ENCODE measurements at places on chromosomes 7 and 10. TPM values are rescaled to one million over a fixed set of nuclear protein-coding genes. Genes with fewer than 3 reads are reported as not detected.

- H3K4me3 ChIP-seq = no peak overlapping the region
- H3K27ac ChIP-seq = no peak overlapping the region
- H3K4me1 ChIP-seq = peaks cover 39% of the 10 kb centered on the region
- DNase-seq = no peak
Measured at GRCh38 chr7:116439841-116440549, 59.5 kb upstream of the CAV2 start.

The DUS4L gene
- 6.5 TPM for polyA plus RNA-seq

DNA sequence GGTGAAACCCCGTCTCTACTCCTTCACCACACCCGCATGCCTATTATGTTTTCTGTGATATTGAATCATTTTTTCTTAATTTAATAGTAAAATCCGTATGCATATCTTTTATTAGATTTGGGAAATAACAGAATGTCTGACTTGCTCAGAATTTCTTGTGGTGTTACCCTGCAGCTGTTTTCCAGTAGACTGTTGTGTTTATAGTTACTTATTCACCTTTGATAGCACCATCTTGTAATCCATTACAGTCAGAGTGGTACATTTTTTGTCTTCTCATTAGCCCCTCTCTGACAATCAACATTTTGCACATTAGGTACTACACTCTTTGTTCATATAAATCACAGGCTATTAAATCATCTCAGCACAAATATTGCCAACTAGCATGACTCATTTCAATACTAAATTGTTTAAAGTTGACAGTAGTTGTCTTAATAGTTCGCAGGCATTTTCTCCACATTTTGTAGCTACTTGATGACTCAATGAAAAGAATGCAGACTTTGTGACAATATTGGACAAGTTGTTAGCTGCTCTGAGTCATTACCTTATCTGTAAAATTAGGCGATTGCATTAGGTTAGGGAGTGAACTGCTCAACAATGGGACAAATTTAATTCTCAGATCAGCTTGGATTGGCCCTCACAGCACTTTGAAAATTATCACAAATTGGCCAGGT, 17.8 kb upstream of the SLC16A12 start:
- peaks cover 22% of the 10 kb centered on the region for H3K4me1 ChIP-seq
- no peak overlapping the region for H3K4me3 ChIP-seq
- peak; percentile 82 for DNase-seq
- no peaks in the 10 kb centered on the region for H3K36me3 ChIP-seq

The MICU1 gene
- polyA plus RNA-seq = 19.4 TPM

GRCh38 chr10:75592791-75593643, 161.6 kb downstream of the LRMDA start:
- DNase-seq = no peak
- H3K36me3 ChIP-seq = no peaks in the 10 kb centered on the region
- peaks cover 4% of the 10 kb centered on the region for H3K27me3 ChIP-seq
- H3K4me3 ChIP-seq = no peak overlapping the region

DNA sequence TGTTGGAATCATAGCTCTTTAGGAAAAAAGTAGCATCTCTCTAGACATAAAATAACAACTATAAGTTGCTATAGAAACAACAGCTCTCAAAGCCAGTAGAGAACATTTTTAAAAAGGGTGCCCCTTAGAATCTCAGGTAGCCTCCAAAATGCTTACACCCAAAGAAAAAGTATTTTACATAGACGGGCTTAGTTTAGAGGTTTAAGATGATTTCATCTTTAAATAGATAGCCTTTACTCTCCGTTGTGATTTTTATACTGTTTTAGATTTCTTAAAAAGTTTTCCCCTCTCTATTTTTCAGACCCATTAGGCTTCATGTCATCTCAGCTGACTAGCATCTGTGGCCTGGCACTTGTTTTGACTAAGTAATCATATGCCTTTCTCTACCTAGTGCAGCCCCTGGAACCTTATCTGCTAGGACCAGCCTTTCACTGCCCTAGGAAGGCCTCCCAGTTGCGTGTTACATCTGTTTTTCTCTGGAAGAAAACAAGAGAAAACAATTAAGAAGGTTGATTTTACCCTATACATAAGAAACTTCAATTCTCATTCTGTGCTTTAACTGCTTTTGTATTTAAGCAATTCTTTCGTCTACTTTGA, 6.9 kb upstream of the BPGM start:
- H3K36me3 ChIP-seq = no peaks in the 10 kb centered on the region
- H3K27me3 ChIP-seq = no peaks in the 10 kb centered on the region
- peaks cover 10% of the 10 kb centered on the region for H3K4me1 ChIP-seq
- no peak overlapping the region for H3K27ac ChIP-seq
- no peak for DNase-seq

DNA sequence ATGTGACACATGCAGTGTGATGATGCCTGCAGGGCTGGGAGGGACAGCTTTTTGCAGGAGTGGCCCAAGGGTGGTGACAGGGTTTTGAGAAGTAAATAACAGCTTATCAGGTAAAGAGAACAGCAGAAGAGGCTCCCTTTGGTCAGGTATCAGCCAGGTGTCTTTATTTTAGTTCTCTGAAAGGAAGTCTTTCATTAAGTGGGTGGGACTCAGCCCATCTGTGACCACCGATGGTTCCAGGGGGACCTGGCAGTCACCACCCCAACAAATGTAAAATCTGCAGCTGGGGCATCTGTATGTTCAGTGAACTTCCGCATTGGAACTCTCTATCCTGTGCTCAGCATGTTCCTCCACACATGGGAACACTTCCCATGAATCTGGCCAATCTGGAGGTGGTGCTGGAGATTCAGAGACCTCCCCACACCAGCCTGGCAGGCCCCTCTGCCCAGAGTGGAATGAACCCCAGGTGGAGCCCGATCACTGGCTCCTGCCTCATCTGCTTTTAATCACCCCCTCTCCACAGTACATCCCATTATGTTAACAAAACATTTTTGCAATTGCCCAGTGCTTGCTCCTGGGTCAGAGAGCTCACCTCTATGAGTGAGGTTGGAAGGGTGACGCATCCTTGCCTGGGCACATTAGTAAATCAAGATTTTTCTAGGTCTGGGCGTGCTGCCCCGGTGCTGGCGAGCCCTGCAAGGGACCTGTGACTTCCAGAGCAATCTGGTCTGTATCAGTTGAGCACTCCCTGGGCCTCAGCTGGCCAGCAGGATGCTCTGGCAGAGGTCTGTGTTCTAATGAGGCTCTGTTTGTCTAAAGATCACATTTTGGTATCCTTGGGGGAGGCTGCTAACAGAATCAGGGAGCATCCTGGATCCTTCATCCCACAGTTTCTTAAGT, 140.4 kb upstream of the GDF10 start:
- no peaks in the 10 kb centered on the region for H3K27me3 ChIP-seq
- H3K4me1 ChIP-seq = peaks cover 5% of the 10 kb centered on the region
- no peak overlapping the region for H3K27ac ChIP-seq
- no peak for DNase-seq

GRCh38 chr10:35781643-35782035, 139.5 kb upstream of the FZD8 start:
- H3K27ac ChIP-seq = no peak overlapping the region
- no peak overlapping the region for H3K4me3 ChIP-seq
- peaks cover 10% of the 10 kb centered on the region for H3K4me1 ChIP-seq

The PYROXD2 gene
- 4.0 TPM for polyA plus RNA-seq

- peak overlapping the region; percentile 75 for H3K27ac ChIP-seq
- H3K36me3 ChIP-seq = no peaks in the 10 kb centered on the region
- H3K4me1 ChIP-seq = peaks cover 31% of the 10 kb centered on the region
- no peaks in the 10 kb centered on the region for H3K27me3 ChIP-seq
Measured at GRCh38 chr10:136465-136762, 1.2 kb downstream of the ZMYND11 start.

GRCh38 chr7:99004781-99005500, 126.6 kb downstream of the TRRAP start:
- no peaks in the 10 kb centered on the region for H3K4me1 ChIP-seq
- no peak overlapping the region for H3K27ac ChIP-seq
- no peak overlapping the region for H3K4me3 ChIP-seq
- DNase-seq = no peak
- H3K36me3 ChIP-seq = peaks cover 28% of the 10 kb centered on the region

DNA sequence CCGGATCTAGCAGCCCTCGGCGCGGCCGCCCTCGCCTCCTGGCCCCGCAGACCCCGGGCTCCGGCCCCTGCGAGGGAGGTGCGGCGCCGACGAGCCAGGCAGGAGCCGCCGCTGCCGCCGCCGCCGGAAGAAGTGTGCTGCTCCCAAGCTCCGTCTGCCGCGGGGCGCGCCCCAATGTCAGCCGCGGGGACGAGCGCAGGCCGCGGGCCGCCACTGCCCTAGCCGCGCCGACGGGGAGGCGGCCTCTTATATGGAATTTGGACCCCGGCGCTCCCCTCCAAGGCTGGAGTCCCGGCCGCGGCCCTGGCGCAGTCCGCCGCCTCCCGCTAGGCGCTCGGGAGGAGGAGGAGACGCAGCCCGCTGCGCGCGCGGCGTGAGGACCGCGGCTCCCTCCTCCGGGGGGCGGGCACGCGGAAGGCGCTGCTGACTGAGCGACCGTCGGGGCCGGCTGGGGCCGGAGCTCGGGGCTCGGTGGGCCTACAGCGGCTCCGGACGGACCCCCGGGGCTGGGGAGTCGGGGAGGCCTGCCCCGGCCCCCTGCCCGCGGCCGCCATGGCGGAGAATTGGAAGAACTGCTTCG, at the start of gene TRIM8:
Gene TRIM8, plus strand, starts transcription at position 414 of the 580 bp plus-strand sequence. Its CDS starts 139 bp downstream, at position 553.
- peak within 1 kb of the TSS; percentile 91 for H3K27ac ChIP-seq
- DNase-seq = no peak
- H3K4me1 ChIP-seq = peaks cover 38% of the 10 kb centered on the region
- no peaks in the 10 kb centered on the region for H3K27me3 ChIP-seq

The CCDC146 gene
- 5.2 TPM for polyA plus RNA-seq

- no peak overlapping the region for H3K4me3 ChIP-seq
- no peak for DNase-seq
- peak overlapping the region; percentile 7 for H3K27ac ChIP-seq
- H3K36me3 ChIP-seq = no peaks in the 10 kb centered on the region
- peaks cover 15% of the 10 kb centered on the region for H3K4me1 ChIP-seq
Measured at GRCh38 chr10:79454259-79454658, 8.8 kb upstream of the ZCCHC24 start.

GRCh38 chr10:79437111-79437814, 8.2 kb downstream of the ZCCHC24 start:
- peaks cover 19% of the 10 kb centered on the region for H3K4me1 ChIP-seq
- H3K36me3 ChIP-seq = no peaks in the 10 kb centered on the region
- H3K27me3 ChIP-seq = peaks cover 9% of the 10 kb centered on the region
- no peak overlapping the region for H3K4me3 ChIP-seq

The HECW1 gene
- not detected for polyA plus RNA-seq

The HABP2 gene
- not detected for polyA plus RNA-seq

The CYP3A4 gene
- polyA plus RNA-seq = not detected

DNA sequence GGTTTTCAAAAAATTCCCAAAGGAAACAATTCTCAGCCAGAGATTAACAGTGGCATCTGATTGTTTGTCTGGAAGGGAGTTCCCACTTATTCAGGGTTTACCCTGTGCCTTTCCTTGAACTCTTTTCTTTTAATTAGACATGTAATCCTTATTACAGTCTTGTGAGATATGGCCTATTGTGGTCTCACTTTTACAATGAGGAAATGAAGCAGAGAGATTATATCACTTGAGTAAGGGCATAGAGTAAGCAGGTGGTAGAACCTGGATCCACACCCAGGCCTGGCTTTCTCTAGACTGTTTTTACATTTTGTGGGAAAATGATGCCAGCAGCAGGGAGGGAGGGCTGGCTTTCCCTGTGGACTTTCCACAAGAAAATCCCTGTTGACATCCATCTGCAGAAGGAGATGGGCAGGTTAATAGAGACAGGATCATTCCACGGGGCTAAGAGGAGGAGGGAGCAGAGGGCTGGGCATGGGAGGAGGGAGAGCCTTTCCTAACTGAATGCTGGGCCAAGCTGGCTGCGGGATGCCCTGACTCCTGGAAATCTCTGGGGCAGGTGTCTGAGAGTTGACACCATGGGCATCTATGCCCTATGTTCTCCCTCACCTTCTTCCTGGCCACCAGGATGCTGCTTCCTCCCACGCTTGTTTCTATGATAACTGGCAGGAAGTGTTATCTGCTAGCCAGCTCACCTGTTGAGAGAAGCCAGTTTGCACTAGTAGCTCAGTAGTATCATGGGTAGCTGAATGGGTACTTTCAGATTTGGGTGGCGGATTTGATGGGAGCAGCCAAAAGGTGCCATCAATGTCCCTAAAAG, 28.7 kb upstream of the ARHGAP22 start:
- H3K4me1 ChIP-seq = no peaks in the 10 kb centered on the region
- no peaks in the 10 kb centered on the region for H3K36me3 ChIP-seq
- H3K4me3 ChIP-seq = no peak overlapping the region
- DNase-seq = no peak
- peaks cover 10% of the 10 kb centered on the region for H3K27me3 ChIP-seq

GRCh38 chr10:84599254-84599653, 270.9 kb downstream of the CCSER2 start:
- H3K4me3 ChIP-seq = no peak overlapping the region
- H3K4me1 ChIP-seq = no peaks in the 10 kb centered on the region
- H3K27ac ChIP-seq = no peak overlapping the region
- H3K36me3 ChIP-seq = no peaks in the 10 kb centered on the region

DNA sequence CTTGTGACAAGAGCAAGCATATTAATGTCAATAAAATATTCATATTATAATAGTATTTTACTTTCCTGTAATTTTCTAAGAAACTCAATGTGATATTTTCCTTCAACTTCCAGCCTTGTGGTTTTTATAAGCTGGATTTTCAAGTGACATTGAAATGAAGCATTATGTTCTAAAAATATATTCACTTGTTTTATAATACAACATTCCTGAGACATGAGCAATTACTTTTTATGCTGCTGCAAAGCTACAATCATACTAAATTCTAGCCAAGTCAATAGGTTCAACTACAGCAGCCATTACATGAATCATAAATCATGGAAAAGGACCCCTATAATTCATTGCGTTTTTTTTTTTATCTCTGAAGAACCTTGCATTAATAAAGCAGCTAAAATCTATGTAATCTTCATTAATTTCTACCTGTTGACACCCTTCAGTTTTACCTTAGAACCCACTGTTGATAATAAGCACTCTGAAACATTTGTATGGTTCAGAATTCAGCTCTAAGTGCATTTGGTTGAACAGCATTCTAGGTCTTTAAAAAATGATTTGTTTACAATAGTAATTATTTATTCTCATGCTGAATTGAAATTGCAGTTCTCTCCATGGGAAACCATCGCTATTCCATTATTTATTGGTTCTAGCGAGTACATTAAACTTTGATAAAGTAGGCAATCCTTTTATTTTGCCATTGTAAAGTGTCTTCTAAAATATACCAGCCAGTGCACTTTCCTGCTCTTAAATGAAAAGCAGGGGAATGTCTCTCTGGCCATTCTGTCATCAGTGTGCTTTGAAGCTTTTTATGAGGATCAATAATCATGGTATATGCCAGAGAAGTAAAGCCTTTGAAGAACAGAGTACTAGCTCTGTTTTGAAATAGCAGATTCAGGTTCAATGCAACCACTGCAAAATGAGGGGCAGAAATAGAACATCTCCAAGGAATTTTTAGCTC, 132.6 kb downstream of the GNAT3 start:
- H3K27ac ChIP-seq = no peak overlapping the region
- DNase-seq = peak; percentile 1
- peaks cover 3% of the 10 kb centered on the region for H3K4me1 ChIP-seq
- no peaks in the 10 kb centered on the region for H3K27me3 ChIP-seq
- no peak overlapping the region for H3K4me3 ChIP-seq
- H3K36me3 ChIP-seq = no peaks in the 10 kb centered on the region

Data from keratinocyte (primary cell).